Daoy (cell line): ENCODE measurements at places on chromosomes 16 and 17. TPM values are rescaled to one million over a fixed set of nuclear protein-coding genes. Genes with fewer than 3 reads are reported as not detected.

DNA sequence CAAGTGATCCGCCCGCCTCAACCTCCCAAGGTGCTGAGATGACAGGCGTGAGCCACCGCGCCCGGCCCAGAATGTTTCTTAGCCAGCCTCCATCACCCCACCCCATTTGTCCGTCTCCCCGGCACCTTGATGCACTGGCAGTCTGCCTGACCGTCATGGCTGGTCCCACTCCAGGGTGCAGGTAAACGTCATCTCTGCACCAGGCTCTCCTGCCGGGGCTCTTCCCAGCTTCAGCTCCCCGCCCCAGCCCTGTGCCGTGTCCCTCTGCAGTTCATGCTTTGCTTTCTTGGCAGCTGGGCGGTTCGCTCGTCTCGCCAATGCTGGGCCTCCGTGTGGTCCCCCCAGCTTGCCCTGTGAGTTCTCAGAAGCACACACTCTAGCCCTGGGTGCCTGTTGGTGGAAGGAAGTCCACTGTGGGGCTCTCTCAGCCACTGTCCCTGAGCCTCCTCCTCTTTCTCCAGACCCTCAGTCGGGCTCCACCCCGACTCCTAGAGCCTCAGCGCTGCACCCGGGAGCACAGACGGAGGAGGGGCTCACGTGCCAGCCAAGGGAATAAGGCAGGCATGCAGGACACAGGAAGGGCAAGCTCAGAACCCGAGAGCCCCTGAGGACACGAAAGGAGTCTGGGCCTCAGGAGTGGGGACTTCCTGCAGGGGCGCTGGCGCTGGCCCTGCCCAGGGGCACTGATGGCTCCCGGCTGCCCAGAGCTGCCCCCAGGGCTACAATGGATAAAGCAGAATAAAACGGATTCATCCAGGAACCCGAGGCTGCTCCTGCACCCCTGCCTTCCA lies 12.0 kb downstream of the HS3ST6 start:
- no peak for DNase-seq

- DNase-seq, result peak; percentile 82
Observed at GRCh38 chr17:46929413-46929812, 6.5 kb downstream of the GOSR2 start.

DNA sequence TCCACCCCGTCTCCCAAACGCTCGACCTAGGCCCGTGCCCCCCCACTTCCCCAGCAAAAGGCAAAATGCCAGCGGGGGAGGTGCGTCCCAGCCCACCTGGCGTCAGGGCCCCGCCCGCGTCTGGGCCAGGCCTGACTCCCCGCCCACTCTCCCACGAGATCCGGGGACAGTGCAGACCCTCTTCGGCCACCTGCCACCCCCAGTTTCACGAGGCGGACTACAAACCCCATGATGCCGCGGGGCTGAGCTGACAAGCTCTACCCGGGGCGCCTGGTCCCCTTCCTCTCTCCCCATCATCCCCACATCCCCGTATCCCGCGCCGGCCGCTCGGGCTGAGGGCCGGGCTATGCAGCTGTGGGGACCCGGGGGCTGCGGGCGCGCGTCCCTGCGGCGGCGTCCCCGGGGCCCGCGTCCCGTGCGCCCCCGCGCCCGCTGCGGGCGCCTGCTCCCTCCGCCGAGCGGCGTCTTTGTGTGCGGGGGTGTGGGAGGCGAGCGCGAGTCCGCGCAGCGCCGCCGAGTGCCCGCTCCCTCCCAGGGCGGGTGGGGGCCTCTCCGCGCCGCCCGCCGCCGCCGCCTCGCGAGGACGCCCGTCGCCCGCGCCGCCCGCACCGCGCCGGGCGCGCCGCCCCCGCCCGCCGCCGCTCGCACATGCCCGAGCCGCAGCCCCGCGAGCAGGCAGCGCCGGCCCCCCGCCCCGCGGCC lies at the start of gene ANKRD13B:
ANKRD13B (plus strand) TSS at position 283 of the 702 bp plus-strand sequence. CDS start 490 bp downstream, outside the sequence.
- DNase-seq, result peak; percentile 63

- peak; percentile 27 for DNase-seq
Observed at GRCh38 chr17:4249452-4250029, 14.2 kb downstream of the ANKFY1 start.

DNA sequence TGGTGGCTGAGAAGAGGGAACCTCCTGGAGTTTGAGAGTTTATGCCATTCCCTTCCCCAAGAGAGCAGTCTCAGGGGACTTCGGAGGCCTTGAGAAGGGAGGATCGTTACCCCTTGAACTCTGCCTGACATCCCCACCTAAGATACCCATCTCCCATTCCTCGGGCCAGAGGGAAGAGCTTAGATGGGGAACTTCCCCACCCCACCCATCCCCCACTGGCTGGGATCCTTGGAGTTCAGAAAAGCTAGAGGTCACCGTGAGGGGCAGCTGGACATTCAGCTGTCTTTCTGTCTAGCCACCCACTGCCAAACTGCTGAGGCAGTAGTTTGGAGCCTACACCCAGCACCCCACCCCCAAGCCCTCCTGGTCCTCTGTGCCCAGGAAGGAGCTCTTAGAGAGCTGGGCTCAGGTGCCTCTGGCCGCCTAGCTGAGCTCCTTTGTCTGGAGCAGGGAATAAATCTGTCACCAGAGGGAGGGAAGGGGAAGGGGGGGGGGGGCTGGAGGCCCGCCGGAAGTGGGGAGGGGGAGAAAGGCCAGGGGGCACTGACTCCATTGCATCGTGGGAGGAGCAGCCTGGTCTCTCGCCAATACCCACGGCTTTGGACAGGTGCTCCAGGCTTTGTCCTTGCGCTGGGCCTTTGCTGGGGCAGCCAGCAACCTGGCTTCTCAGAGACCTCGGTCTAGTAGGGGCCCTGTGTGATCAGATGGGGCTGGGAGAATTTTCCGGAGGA lies 1.0 kb downstream of the HSD11B2 start:
- no peak for DNase-seq

- DNase-seq, result no peak
Observed at GRCh38 chr17:57294101-57294500, 37.8 kb downstream of the MSI2 start.

GRCh38 chr17:31697838-31698237 lies 161.2 kb downstream of the COPRS start:
- no peak for DNase-seq

- DNase-seq, result no peak
Observed at GRCh38 chr17:72146371-72146770, 25.6 kb downstream of the SOX9 start.

DNA sequence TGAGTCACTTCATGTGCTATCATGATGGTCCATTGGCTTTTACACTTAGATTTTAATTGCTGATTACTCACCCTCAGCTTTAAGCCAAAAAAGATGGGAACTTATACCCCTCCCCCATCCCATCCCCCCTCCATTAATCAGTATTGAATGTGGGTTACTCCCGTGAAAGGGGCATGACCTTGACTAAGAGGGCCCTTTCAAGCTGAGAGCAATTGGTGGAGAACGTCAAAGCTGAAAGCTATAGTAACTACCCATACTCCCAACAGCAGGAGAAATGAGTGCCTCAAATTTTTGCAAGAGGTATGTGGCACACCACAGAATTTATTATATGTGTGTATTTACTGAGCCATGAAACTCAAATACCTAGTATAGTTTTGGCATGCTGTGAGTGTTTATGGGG lies 99.7 kb upstream of the CDH8 start:
- no peak for DNase-seq

- no peak for DNase-seq
Observed at GRCh38 chr16:57104706-57105105, 12.3 kb downstream of the CPNE2 start.

FNDC8 gene
- total RNA-seq, result not detected in 2 replicates

HSPB9 gene
- 0.06 TPM in 1 of 2 replicates, not detected in the other for total RNA-seq

CCR7 gene
- total RNA-seq, result not detected in 2 replicates

CDH1 gene
- total RNA-seq, result under 0.01 TPM in 1 of 2 replicates, not detected in the other

ITGAE gene
- total RNA-seq, result 47.0 and 56.9 TPM in 2 replicates

CACNG3 gene
- not detected in 2 replicates for total RNA-seq
